ENCODE measurements at places on chromosomes 7 and 10. TPM values are rescaled to one million over a fixed set of nuclear protein-coding genes. Genes with fewer than 3 reads are reported as not detected.

NUDT13 gene
- total RNA-seq: 1.3 TPM

EEPD1 gene
- total RNA-seq: 1.3 TPM

LRMDA gene
- 10.4 TPM for total RNA-seq

CFAP70 gene
- 0.13 TPM for total RNA-seq

PNLIP gene
- not detected for total RNA-seq

NKX1-2 gene
- total RNA-seq: not detected

LRGUK gene
- total RNA-seq: 0.13 TPM

HTR7 gene
- 0.13 TPM for total RNA-seq

DENND2A gene
- 0.64 TPM for total RNA-seq

AKR1D1 gene
- not detected for total RNA-seq

WIPF3 gene
- not detected for total RNA-seq

DGKI gene
- 3.5 TPM for total RNA-seq

SHH gene
- total RNA-seq: 0.13 TPM

TMEM225B gene
- total RNA-seq: 0.25 TPM

GPR85 gene
- total RNA-seq: under 0.01 TPM

CFAP43 gene
- under 0.01 TPM for total RNA-seq
